ENCODE measurements at places on chromosomes 12 and 14.

GRCh38 chr12:92866418-92866817, 62.7 kb downstream of the EEA1 start:
- no peak for DNase-seq

GRCh38 chr14:58501214-58501816, 73.8 kb downstream of the KIAA0586 start:
- DNase-seq: peak; percentile 71

- no peak for DNase-seq
These were observed 245.4 kb downstream of the BMP4 start for GRCh38 chr14:53711205-53711604.

- no peak for DNase-seq
These were observed 175.4 kb upstream of the CDKN3 start for GRCh38 chr14:54221432-54221803.

- no peak for DNase-seq
These were observed 67.0 kb upstream of the CSRP2 start for GRCh38 chr12:76945867-76946266.

GRCh38 chr14:39154594-39155189, 15.4 kb downstream of the TRAPPC6B start:
- DNase-seq: no peak

DNA sequence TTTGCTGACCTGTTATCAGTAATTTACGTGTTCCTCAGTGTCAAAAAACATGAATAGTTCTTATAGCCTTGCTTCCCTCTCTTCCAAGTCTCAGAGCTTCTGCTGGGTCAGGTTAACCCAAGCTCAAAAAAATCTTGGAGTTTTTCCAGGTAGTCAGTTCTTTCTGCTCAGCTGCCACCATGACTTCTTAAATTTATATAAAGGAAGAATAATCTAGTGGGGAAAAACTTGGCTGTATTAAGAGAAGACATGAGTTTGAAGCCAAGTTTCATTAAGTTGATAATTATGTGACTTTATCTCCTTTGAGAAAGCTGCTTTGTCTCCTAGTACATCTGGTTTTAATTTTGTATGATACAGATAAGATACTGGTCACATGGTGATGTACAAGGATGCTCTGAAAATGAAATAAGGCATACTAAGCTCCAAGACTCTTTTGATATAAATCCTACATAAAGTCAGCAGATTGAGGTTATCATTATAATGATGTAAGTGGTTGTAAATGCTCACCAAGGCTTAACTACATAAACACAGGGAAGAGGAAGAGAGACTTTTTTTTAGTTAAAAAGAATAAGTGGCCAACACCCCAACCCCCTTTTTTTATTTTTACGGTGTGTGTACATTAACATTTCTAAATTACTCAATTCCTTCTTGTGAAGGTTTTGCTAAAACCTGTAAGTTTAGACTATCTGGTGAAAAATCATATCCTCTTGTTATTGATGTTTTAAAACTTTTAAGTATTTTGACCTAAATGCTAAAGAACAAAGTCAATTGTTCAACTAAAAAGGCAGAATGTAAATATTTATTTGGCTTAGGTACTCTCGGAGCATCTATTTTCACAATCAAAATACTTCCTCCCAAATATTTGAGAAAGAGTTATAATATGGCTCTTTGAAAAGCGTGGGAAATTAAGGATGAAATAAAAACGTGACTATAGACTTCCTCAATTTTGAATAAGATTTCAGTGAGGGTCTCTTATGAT, 84.1 kb upstream of the SLC38A2 start:
- DNase-seq: no peak

DNA sequence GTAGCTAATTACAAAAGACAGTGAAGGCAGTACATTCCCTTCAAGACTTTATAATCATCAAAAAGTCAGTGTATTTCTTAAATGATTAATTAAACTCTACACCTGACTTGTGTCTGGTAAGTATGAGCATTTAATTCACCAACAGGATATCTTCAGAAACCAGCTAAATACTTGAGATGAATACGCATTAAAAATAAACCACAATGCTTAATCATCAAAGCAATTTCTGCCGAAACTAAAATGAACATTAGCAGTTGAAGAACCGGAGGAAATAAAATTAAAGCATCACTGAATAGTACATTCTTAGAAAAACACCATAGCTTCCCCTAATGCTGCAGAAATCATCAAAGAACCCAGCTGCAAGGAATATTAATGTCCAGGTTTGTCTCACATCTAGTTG, 32.7 kb downstream of the SLC25A21 start:
- no peak for DNase-seq

All from suppressor macrophage (primary cell).